Muscle of back (tissue), 13 donors: ENCODE measurements at places on chromosomes 13 and 19.

DNA sequence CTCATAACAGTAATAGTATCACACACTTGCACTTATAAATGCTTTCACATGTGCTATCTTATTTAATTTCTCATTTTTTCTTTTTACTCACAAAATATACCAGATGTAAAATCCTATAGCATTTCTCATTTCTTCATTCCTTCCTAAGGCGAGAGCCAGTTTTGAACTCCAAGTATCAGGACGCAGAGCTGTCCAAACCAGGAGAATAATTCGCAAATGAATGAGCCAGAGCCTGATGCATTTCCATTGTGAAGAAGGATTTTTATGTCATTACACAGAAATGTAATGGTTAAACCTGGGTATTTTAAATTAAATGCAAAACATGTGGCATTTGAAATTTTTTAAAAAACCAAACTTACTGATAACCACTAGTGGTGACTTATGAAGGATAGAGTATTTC is 244.3 kb downstream of the RGCC start:
- no peak for DNase-seq

DNA sequence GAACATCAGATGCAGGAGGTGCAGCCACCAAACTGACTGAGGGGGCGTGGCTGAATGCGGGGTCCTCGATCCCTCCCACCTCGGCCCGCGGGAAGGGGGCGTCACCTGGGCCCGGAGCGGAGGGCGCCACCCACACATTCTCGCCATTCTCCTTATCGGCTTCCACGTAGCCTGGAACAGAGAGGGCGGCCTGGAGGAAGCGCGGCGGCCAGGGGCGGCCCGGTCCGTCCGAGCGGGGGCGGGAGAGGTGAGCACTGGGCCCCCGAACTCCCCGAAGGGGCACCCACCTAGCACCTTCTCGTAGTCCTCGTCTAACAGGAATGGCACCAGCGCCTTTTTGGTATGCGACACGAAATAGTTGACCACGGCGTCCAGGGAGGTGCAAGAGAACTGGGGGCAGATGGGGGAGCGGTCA is 11.8 kb downstream of the STAP2 start:
- DNase-seq = no peak

- no peak for DNase-seq
These were observed 33.1 kb upstream of the CACNA1A start for GRCh38 chr19:13539332-13539731.

DNA sequence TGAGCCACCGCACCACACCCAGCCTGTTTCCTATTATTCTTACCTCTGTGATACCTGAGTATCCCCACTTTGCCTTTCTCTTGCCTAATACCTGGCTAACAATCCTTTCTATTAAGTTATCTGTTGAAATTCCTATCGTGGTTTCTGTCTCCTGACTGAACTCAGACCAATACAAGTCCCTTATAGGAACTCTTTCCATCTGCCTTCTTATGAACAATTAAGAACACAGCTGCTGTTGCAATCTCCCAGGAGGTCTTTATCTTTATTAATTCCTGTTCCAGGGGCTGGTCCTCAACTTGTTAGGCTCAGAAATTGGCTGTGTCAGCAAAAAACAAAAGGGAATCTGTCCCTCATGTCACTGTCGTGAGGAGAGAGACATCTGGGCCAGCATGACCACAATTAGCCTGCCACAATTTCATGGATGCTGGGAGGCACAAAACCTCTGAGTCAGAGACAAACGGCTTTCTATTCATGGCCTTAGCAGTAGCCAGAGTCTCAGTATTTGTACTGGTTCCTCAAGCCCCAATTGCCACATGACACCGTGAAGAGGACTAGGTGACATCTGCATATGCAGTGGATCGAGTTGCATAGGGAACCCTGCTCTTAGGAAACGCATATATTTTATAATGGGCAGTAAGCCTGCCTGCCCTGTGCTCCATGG is 58.2 kb downstream of the NUFIP1 start:
- peak; percentile 33 for DNase-seq

GRCh38 chr13:98479496-98480003 is 97.4 kb downstream of the STK24 start:
- DNase-seq = no peak

GRCh38 chr13:84038001-84038400 is 155.7 kb upstream of the SLITRK1 start:
- DNase-seq = peak; percentile 5

GRCh38 chr13:72692884-72693514 is 34.4 kb downstream of the MZT1 start:
- no peak for DNase-seq

DNA sequence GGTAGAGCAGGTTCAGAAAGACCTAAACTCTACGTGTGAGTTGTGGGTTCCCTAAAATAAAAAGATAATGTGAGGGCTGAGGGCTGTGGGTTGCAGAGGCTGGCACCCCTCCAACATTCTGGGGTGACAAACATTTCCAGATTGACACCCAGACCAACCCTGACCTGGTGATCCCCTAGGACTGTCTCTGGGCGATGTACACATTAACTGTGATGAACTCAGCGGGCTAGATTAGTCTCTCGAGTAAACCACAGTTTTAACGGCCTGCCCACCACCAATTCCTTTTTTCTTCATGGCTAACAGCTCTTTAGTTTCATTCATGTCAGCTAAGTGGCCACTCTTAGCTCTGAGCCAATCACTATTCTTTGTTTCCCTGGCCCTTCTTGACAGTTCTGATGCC is 24.8 kb downstream of the SIAH3 start:
- no peak for DNase-seq

DNA sequence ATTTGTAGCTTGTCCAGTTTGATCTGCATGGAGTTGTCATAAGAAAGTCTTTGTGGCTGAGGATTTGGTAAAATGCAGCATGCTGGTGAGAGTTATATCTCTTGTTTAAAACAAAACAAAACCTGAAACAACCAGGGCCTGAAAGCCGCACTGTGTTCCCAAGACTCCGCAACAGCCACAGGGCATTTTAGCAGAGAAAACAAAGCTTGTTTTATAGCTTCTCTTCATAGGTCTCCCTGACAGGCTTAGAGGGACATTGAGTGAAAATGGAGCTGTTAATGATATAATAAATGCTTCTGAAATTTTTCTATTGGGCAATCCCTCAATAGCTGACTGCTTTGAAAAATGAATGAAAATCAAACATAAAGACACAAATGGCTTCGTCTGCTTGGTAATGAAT is 148.7 kb upstream of the RNF113B start:
- no peak for DNase-seq

DNA sequence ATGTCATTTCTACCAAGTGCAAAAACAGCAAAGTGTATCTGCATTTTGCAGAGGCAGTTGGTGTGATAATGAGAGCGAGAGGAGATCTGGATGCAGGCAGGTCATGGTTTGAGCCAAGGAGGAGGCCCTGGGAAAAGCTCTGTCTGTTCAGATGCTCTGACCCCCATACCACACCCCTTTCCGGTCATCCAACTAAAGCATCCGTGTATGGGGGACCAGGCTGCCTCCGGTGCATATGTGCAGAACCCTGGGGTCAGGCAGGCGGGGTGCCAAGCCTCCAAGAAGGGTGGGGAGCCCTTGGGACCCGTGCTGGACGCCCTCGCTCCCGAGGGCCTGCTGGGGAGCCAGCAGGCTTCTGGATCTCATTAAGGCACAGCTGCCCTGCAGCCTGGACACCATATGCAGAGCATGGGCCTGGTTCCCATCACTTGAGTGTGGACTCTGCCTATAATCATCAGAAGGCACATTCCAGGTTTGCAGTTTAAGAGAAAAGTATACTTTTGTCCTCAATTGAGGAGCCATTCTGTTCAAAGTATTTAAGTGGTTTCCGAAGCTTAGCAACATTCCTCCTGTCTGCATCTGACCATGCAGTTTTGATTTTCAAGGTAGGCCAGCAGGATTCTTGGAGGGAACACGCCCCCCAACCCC is 56.1 kb downstream of the ALOX5AP start:
- DNase-seq = no peak

GRCh38 chr13:41587490-41587889 is 130.1 kb downstream of the RGCC start:
- DNase-seq = no peak

GRCh38 chr19:28427376-28428083 is 785.4 kb downstream of the UQCRFS1 start:
- DNase-seq = no peak

GRCh38 chr19:18594824-18595373 is 6.3 kb downstream of the REX1BD start:
- DNase-seq = no peak

GRCh38 chr13:44272692-44273091 is 100.9 kb upstream of the SERP2 start:
- DNase-seq = no peak

GRCh38 chr13:68078874-68079273 is 848.7 kb upstream of the PCDH9 start:
- DNase-seq = no peak

- no peak for DNase-seq
These were observed 66.0 kb downstream of the PCCA start for GRCh38 chr13:100154842-100155416.

DNA sequence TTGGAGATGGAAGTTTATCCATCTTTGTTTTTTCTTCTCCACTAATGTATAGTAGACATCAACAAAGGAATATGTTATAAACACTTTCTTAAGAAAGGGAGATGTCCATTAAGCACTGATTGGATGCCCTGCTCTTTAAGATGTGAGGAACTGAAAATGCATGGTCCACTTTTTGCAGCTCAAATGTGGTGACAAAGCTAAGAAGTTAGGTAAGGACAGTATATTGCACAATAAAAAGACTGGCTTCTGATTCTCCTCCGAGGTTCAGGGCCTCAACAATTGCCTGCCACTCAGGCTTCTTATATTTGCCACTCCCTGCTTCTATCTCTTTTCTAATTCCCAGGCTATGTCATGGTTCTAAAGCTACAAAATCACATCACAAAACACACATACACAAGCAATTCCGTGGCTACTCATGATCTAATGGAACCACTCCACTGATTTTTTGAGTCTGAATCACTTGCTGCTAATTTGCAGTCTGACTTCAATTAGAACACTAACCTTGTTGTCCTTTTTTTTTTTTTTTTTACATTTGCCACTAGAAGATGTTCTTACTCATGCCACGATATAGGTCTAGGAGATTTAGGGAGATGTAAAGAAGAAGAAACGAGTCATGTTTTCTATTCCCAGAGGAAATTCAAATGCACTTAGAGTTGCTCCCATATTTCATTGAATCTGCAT is 29.6 kb upstream of the TNFSF11 start:
- DNase-seq = no peak

DNA sequence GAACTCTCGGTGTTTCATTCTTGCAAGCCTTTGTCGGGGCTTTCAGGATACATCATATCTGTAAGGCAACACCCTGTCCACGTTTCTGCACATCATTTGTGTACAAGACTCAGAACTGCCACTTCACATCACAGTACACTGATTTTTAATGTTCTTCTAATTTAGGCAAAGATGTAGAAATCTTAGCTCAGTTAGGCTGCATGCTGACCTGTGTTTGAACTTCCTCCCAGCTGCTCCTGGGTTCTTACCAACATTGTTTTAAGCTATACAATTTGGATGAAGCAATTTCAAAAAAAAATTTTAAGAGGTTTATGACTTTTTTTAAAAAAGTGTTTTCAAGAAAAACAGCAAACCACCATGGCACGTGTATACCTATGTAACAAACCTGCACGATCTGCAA is 1047.9 kb upstream of the SLC10A2 start:
- peak; percentile 45 for DNase-seq

DNA sequence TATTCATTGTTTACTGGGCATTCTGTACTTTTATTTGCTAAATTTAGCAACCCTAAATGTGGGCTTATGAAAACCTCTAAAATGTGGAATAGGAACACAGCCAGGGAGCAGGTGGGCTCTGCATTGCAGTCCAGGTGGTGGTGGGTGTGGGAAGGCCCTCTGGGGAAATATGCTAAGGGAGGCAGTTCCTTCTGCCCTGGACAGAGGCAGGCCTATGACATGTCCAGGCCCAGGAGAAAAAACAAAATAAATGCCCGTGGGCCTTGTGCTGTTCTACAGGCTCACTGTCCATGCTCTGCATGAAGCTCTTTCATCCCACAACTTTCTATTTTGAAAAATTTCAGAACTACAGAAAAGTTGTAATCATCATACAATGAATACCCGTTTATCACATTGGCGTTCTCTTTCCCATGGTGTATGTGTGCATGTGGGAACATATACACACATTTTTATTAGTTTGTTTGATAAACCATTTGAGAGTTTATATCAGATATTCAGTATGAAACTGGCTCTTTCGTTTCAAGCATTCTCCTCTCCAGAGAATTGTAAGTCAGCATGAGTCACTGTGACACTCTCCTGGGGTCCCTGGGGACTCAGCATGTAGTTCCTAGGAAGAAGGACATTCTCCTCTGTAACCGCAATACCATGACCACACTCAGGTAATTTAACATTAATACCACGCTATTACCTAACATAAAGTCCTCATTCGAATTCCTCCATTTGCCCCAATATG is 505.3 kb downstream of the COG6 start:
- no peak for DNase-seq

GRCh38 chr13:113947311-113948033 is 26.4 kb downstream of the C13orf46 start:
- no peak for DNase-seq

GRCh38 chr19:56972291-56972841 is 131.8 kb upstream of the PEG3 start:
- DNase-seq = no peak

- peak; percentile 47 for DNase-seq
These were observed 66.9 kb downstream of the NHLRC3 start for GRCh38 chr13:39105110-39105509.

DNA sequence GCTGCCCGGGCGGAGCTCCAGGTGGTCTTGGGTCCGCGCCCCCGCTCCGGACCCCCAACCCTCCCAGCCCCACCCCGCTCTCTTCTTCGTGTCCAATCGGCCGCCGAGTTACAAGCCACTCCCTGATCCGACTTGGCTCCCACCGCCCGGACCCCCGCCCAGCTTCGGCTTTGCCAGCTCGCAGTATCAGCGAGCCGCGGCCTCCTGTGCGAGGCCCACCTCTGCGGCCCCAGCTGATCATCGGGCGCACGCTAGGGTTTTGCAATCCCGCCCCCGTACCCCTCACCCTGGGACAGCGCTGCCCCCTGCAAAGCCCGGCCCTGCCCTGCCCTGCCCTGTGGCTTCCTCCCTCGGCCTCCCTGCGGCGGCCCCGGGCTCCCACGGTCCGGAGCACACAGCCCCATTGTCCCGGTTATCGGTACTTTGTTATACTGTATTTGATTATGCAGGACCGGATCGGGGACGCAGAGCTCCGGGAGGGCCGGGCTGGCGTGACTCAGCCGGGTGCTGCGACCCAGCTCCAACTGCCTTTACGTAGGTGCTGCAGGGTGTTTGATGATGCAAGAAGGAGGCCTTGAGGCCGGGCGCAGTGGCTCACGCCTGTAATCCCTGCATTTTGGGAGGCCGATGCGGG is 598 bp upstream of the LPAR2 start:
- peak; percentile 60 for DNase-seq

- DNase-seq = no peak
These were observed 5.7 kb upstream of the F10 start for GRCh38 chr13:113116871-113117271.

GRCh38 chr19:9709305-9709704 is 34.4 kb upstream of the ZNF562 start:
- no peak for DNase-seq

GRCh38 chr13:33761740-33762139 is 56.2 kb upstream of the RFC3 start:
- no peak for DNase-seq
